ENCODE measurements at places on chromosomes 13 and 19.

- no peak for DNase-seq
Measured at GRCh38 chr13:22735011-22735995, 445.5 kb upstream of the SGCG start.

DNA sequence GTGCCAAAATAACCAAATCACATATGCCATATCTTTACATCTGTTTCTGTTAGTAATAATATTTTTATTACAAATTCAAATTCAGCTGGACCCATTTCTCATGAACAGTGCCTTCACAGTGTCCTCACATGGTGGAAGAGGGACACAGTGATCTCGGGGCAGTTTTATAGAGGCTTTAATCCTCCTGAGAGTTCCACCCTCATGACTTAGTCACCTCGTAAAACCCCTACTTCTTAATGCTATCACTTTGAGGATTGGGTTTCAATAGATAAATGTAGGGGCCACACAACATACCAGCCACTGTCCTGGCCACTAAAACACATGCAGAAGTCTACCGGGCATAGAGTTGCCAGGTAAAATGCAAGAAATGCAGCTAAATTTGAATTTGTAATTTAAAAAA lies 201.5 kb downstream of the MYO16 start:
- DNase-seq: no peak

- no peak for DNase-seq
Measured at GRCh38 chr13:112748947-112749735, 59.3 kb downstream of the ATP11A start.

GRCh38 chr19:38907227-38907626 lies 4.8 kb downstream of the CCER2 start:
- no peak for DNase-seq

- peak; percentile 62 for DNase-seq
Measured at GRCh38 chr13:50082426-50083281, 67.4 kb downstream of the KCNRG start.

Data from epithelial cell of prostate (primary cell).